Activated T-cell treated with anti-CD3 and anti-CD28 coated beads, Interleukin-2, amount 50 U/mL, for 4 hours (primary cell): ENCODE measurements at places on chromosomes 6 and 20. TPM values are rescaled to one million over a fixed set of nuclear protein-coding genes. Genes with fewer than 3 reads are reported as not detected.

The DDR1 gene
- total RNA-seq, result 13.9 TPM

The SLC17A2 gene
- total RNA-seq, result not detected

The LST1 gene
- 7.9 TPM for total RNA-seq

The HSD17B8 gene
- 20.1 TPM for total RNA-seq

The BTBD9 gene
- total RNA-seq, result 15.5 TPM

The RAET1L gene
- not detected for total RNA-seq

The SIRPG gene
- 12.0 TPM for total RNA-seq

The FAM83C gene
- not detected for total RNA-seq

The CST4 gene
- not detected for total RNA-seq

The ECI2 gene
- 12.5 TPM for total RNA-seq

The TP53TG5 gene
- total RNA-seq, result not detected

The ABT1 gene
- total RNA-seq, result 51.1 TPM

The SLC16A10 gene
- 4.1 TPM for total RNA-seq

The BCL2L1 gene
- 237 TPM for total RNA-seq

The TREML2 gene
- 1.9 TPM for total RNA-seq

The GRM1 gene
- not detected for total RNA-seq

The FGD2 gene
- total RNA-seq, result 1.5 TPM

The LY6G5B gene
- total RNA-seq, result 22.9 TPM

The DEFB132 gene
- not detected for total RNA-seq

The KIFC1 gene
- 8.3 TPM for total RNA-seq

The FOXF2 gene
- not detected for total RNA-seq

The MAS1 gene
- not detected for total RNA-seq

The ADAM33 gene
- not detected for total RNA-seq

The IL17F gene
- total RNA-seq, result 52.4 TPM

The AGPAT4 gene
- total RNA-seq, result 2.0 TPM

The NHLRC1 gene
- total RNA-seq, result 0.22 TPM

The FAM184A gene
- 8.6 TPM for total RNA-seq

The TSBP1 gene
- not detected for total RNA-seq

The VEGFA gene
- total RNA-seq, result 31.8 TPM

The LAMP5 gene
- not detected for total RNA-seq

The UFL1 gene
- 16.5 TPM for total RNA-seq

The AVP gene
- total RNA-seq, result not detected

The METTL24 gene
- not detected for total RNA-seq

The FAM83D gene
- total RNA-seq, result 1.9 TPM

The THEMIS gene
- 7.4 TPM for total RNA-seq

The CALHM4 gene
- total RNA-seq, result not detected

The SLC35D3 gene
- total RNA-seq, result not detected

The CDH26 gene
- total RNA-seq, result 0.58 TPM

The TRAPPC3L gene
- total RNA-seq, result not detected

The FAXC gene
- not detected for total RNA-seq

The MUC21 gene
- total RNA-seq, result not detected

The MUCL3 gene
- not detected for total RNA-seq

The TBXT gene
- total RNA-seq, result not detected

The C20orf141 gene
- total RNA-seq, result not detected

The TRIM15 gene
- 0.15 TPM for total RNA-seq

The PSMG4 gene
- 27.8 TPM for total RNA-seq

The NAA20 gene
- 115 TPM for total RNA-seq

The PTK6 gene
- total RNA-seq, result 0.21 TPM

The LIN28B gene
- total RNA-seq, result 0.08 TPM

The NKAIN4 gene
- not detected for total RNA-seq

The ZNF311 gene
- 0.53 TPM for total RNA-seq

The LPIN3 gene
- total RNA-seq, result 0.20 TPM

The TMEM74B gene
- not detected for total RNA-seq

The GRIK2 gene
- total RNA-seq, result not detected

The BMP5 gene
- not detected for total RNA-seq

The EYA4 gene
- not detected for total RNA-seq

The LPA gene
- total RNA-seq, result not detected

The PTPRK gene
- 11.6 TPM for total RNA-seq

The RAMACL gene
- total RNA-seq, result not detected
